ENCODE measurements at places on chromosomes 4 and X.

- peak; percentile 54 for DNase-seq
Observed at GRCh38 chr4:180456928-180457327, 1786.3 kb upstream of the TENM3 start.

- DNase-seq = no peak
Observed at GRCh38 chr4:166341992-166342391, 469.0 kb downstream of the TLL1 start.

- no peak for DNase-seq
Observed at GRCh38 chr4:98204236-98204553, 57.0 kb upstream of the RAP1GDS1 start.

DNA sequence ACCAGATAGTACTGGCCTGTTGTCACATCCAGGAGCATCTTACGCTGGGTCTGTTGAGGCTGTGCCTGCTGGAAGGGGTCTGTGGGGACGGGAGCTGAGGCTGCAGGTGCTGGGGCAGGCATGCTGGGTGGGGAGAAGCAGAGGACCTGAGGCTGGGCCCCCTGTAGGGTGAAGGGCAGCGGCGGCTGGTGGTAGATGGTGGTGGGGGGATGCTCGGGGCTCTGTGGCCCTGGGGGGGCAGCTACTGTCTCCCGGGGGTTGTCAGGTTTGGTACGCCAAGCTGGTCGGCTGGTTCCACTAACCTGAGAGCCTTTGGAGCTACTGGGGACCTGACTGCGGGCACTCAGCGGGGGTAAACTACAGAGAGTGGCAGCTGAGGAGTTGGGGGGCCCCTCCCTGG is 7.8 kb downstream of the C4orf54 start:
- DNase-seq = no peak

DNA sequence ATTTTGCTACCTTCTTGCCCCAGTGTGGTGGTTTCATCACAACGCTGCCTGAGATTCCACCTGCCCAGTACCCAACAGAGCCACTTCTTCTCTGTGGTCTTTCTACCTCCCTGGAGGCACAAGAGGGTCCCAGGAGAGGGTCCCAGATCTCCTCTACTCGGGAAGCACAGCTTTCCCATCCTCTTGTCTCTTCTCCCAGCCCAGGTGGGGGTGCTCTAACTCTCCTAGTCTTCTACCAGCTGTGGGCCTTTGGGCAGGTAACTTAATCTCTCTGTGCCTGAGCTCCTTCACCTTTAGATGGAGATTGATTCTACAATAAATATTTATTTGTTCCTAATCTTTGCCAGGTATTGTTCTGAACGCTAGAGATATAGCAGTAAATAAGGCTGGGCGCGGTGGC is 1.8 kb upstream of the HPGDS start:
- DNase-seq = no peak

- DNase-seq = peak; percentile 63
Observed at GRCh38 chrX:40392599-40392998, 188.2 kb upstream of the ATP6AP2 start.

Measured in endodermal cell (in vitro differentiated cells).